ENCODE measurements at places on chromosomes 1 and 21.

- DNase-seq: no peak
Observed at GRCh38 chr1:56644919-56645676, at the start of gene PRKAA2. Gene PRKAA2, plus strand, starts transcription at chr1:56645314. Its CDS starts 74 bp downstream, at chr1:56645388.

DNA sequence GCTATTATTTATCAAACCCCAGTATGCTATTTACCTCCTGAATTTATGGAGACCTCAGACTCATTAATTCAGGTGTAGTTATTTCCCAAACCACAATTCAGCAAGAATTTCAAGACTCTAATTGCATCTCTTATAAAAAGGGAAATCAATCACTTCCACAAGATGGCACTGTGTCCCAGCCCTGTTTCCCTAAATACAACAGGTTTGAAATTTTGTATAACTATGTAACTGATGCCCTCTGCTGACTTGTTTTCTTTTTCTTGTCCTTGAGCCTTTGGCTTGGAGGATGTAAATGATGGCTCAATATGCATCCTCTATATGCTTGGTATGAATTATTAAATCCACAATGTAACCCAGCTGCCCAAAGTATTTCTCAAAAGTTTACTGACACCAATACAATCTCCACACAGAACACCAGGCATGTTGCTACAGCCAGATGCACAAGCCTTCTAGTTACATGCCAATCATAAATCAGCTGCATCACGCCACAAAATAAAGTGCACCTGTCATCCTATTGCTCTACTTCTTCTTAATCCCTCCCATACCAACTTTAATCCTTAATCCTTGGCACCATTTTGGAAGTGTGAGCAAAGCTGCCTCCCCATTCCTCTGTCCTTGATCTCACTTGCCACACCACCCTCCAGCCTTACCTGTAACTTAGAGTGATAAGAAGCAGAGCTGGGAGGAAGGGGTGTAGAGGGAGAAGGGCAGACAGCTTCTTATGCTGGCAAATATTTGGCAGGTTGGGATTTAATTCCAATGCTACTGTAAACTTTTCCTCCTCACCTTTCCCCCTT is 9.0 kb downstream of the C1orf105 start:
- no peak for DNase-seq

- no peak for DNase-seq
Observed at GRCh38 chr1:191963781-191964455, 194.3 kb upstream of the RGS18 start.

DNA sequence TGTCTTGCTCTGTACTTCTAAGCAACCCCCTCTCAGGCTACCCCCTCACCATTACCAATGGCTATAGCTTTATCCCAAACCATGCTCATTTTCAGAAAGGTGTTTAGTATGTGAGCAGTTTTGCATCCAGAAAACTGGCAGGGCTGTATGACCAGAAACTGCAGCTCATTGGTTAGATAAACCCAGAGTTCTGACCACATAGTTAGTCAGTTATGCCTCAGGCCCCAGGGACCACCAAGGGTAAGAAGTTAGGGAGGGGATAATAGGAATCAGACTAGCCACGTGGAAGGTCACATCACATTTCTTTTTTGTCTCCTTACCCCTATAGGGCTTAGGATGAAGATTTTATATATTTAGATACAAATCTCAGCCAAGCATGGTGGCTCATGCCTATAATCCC is 1.2 kb downstream of the ITGA10 start:
- no peak for DNase-seq

GRCh38 chr1:19844731-19845495 is 29.8 kb upstream of the RNF186 start:
- DNase-seq: no peak

DNA sequence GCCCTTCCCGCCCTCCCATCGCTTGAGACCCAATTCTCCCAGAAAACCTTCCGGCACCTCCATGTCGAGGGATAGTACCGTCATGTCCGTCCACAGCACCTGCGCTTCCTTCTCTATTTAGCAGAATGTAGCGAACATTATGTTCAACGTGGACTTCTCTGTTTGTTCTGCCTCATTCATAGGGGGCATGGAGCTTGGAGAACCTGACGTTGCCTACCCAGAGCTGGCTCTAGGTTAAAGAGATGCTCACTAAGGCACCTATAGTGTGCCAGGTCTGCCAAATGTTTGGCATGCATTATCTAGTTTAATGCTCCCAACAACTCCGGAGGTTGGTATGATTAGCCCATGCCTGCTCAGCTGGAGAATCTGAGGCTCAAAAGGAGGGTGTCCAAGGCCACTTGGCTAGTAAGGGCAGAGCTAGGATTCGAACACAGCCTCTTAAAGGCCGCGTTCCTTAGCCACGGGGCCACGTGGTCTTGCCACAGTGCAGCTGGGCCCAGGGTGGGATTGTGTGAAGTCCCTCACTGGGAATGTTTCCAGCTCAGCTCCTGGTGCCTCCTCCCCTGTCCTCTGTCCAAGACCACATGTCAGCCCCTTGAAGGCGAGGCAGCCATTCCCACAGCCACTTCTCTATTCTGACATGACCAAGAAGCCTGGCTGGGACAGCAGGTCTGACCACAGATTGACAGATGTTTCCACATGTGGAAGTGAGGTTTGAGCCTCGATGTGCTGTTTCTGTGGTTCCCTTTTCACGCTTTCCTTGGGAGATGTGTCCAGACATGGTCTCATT is 57.8 kb downstream of the RUNX3 start:
- DNase-seq: no peak

- DNase-seq: no peak
Observed at GRCh38 chr1:159937054-159937750, 8.2 kb downstream of the IGSF9 start.

GRCh38 chr1:61184040-61184713 is 101.8 kb downstream of the NFIA start:
- no peak for DNase-seq

GRCh38 chr1:25100151-25100833 is 132.0 kb downstream of the SYF2 start:
- no peak for DNase-seq

GRCh38 chr1:180513531-180513930 is 11.2 kb upstream of the ACBD6 start:
- no peak for DNase-seq

DNA sequence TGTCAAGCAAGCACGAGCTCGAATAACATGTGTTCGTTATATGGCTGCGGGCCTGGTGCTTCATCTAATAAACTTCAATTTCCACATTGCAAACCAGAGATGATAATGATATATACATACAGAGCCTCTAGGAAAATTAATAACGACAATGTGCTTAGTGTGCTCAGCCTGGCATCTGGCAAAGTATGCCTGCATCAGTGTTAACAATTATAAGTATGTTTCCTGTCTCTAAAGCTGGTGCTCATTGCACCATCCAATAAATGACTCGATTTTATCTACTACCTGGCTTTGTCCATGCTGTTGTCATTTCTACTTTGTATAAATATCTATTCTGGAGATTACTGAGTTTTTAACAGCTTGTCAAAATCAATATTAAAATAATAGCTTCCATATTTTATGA is 1402.6 kb downstream of the MRPL39 start:
- DNase-seq: no peak

DNA sequence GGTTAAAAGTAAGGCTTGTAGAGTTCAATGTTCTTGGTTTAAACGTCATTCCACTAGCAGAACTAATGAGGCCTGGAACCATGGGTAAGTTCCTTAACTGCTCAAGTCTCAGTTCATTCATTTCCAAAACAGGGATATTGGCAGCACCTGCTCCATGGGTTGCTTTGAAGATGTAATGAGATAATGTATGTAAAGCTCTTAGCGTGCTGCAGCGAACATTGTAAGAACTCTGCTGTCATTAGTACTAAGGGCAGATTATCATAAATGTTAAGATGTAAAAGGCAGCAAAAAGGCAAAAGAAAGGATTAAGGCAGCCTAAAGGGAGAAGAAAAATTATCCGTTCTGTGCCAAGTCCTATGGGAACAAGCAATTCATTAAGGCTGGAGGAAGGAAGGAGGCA is 129.1 kb upstream of the NGF start:
- no peak for DNase-seq

DNA sequence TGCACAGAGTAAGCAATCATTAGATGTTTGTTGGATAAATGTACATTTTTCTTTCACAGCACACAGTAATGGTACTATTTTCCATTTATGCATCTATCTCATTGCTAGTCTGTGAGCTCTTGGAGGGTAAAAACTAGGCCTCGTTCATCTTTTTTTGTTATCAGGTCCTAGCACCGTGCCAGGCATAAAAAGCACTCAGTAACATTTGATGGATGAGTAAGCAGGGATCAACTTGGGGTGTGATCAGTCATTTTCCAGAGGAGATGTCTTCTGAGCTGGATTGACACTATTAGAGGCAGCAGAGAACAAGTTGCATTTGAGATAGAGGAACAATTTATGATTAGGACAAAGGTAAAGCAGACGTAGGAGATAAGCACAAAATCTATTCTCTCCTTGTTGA is 4.3 kb upstream of the VTCN1 start:
- no peak for DNase-seq

- DNase-seq: no peak
Observed at GRCh38 chr1:4784761-4785160, 130.4 kb downstream of the AJAP1 start.

DNA sequence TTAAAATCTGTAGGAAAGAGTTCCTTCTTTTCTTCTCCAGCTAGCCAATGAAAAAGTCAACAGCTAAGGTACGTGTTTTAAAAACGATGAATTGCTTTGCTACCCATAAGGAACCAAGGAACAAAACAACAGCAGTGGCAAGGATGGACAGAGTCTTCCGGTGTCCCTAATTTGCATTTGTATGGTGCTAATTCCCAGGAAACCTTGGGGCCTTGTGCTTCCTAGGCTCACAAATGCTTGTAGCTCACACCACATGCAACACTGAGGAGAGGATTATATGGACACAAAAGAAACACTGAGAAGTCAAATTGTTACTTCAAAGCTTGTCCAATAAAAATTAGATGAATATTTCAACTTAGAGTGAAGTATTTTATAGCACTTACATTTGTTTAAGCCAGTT is 1.8 kb upstream of the PGBD5 start:
- no peak for DNase-seq

- DNase-seq: no peak
Observed at GRCh38 chr1:208242941-208243526, 1.1 kb downstream of the PLXNA2 start.

- DNase-seq: no peak
Observed at GRCh38 chr1:206658264-206658980, 23.1 kb downstream of the DYRK3 start.

DNA sequence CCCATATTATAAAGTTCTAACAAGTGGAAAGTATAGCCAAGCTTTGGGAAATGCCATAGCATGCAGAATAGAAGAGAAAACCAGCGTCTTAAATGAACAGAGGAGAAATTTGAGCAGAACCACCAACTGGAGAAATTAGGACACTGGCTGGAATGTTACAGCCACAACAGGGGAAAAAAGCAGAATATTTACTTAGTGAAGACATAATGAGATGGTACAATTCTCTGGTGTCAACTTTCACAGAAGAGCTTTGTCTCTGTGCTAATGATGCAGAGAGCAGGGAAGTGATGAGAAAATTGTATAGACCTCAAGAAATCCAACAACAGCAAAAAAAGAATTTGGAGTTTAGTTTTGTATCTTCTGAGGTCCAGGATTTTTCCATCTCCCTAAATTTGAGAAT is 249.7 kb downstream of the KIF26B start:
- no peak for DNase-seq
